Prostate gland (tissue), 2 donors: ENCODE measurements at places on chromosomes 12 and 14. TPM values are rescaled to one million over a fixed set of nuclear protein-coding genes. Genes with fewer than 3 reads are reported as not detected.
A peak's percentile ranks its signal among the peaks of the same experiment; 100 is the strongest.

The FCF1 gene
- total RNA-seq, result 26.0 TPM

- DNase-seq, result no peak
These were observed 50.5 kb downstream of the ADIPOR2 start for GRCh38 chr12:1741154-1741949.

GRCh38 chr14:52312931-52313355 is 1.2 kb upstream of the PTGER2 start:
- DNase-seq, result no peak

The SLC39A9 gene
- total RNA-seq, result 71.5 TPM

- no peak for DNase-seq
These were observed 11.1 kb upstream of the CMAS start for GRCh38 chr12:22034709-22035506.

The SERPINA12 gene
- 0.82 TPM for total RNA-seq

- DNase-seq, result no peak
These were observed 33.3 kb downstream of the STAB2 start for GRCh38 chr12:103620395-103620794.

DNA sequence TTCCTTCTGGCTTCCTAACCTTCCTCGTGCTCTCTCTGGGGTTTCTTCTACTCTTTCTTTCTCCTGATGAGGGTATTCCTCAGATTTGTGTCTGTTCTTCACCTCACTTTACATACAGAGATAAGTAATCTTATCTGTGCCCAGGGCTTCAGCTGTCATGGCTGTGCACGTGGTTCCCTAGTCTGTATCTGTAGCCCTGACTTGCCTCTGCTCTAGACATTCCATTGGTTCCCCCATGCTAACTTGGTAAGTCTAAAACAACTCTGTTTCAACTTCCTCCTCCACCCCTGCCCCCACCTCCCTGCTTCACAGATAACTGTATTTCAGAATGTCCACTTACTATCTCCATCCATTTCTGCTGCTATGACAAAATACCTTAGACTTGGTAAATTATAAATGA is 10.8 kb downstream of the DIP2B start:
- no peak for DNase-seq

DNA sequence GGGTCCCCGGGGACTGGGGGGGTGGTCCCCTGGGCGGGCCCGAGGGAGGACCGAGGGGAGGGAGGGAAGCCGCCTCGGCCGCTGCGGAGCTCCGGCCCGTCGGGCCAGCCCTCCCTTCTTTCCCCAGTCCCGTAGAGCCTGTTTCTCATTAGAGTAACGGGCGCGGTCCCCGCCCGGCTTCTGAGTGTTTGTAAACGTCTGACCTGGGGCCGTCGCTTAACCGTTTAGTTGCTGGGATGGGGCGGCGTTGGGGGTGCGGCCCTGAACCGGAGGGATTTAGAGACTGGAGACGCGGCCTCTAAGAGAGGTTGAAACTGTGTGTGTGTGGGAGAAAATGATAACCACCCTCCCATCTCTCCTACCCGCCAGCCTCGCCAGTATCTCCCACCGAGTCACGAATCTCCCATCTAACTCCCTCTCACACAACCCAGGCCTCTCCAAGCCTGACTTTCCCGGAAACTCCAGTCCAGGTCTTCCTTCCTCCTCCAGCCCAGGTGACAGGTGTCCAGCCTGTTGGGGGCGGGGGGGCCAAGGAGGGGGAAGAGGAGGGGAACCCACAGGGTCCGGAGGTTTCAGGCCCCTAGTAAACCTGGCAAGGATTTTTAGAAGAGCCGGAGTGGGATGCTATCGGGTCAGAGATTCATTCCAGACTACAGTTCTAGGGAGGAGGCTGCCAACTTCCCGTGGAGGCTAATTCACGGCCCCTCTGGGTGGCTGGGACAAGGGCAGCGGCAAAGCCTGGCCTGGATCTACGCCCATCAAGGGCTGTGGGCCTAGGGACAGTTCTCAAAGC is 1.1 kb upstream of the NFATC4 start:
- DNase-seq, result peak; percentile 91

DNA sequence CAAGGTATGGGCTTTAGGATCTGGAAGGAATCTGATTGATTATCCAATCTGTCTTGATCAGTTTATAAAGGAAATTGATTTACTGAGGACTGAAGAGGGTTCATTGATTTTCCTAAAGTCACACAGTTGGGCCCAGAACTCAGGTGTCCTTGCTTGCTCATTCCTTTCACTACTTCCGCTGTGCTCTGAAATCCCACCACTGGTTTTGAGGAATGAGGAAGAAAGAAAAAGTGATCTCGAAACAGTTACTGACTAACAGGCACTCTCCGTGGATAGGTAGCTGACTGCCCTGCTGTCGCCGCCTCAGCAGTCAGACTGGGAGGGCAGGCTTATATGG is at the start of gene FITM1:
Gene FITM1 (plus strand): TSS at position 280 of the 337 bp plus-strand sequence. CDS start 905 bp downstream, outside the sequence.
- DNase-seq, result no peak

DNA sequence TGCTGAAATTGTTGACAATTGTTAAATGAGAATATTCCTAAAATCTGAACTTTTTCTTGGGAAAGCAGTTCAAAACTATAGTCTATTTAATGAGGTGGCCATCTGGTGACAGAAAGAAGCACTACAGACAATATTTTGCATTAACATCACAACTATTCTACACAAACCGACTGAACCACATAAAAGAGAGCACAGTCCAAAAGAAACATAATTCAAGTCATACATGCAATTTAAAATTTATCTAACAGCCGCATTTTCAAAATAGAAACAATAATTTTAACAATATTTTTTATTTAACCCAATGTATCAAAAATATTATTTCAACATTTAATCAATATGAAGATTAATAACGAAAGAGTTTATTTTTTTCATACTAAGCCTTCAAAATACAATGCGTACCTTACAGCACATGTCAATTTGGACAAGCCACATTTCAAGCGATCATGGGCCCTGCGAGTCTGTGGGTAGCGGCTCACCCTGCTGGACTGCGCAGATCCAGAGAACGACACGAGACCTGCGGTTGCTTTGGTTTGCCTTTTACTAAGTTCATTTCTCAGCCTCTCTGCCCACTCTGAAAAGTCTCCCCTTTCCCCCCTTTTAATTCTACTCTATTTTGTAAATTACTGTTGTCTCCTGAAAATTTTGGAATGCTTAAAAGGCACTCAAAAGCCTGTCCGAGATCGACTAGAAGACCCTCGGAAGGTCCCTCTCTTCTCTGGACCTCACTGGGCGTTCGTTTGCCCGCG is 947 bp upstream of the LRRC9 start:
- peak; percentile 17 for DNase-seq

DNA sequence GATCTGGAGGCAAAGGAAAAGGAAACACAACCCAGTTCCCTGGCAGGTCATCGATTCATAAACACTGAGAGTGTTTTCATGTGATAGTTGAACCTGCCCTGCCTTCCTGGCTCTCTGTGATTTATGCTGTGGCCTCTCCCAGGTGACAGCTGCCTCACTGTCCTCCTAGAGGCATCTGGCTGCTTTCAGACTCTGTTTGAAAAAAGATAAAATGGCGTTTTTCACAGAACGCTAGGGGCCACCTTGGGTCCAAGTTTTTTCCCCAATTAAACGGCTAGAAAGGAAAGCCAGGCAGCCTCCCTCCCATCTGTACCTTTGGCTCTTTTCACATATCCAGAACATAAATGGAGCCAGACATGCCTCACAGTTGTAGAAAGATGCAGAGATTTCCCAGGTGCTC is 252.6 kb upstream of the CCDC196 start:
- no peak for DNase-seq

- DNase-seq, result no peak
These were observed 84.4 kb upstream of the NEDD1 start for GRCh38 chr12:96822641-96823040.

GRCh38 chr12:92080911-92081285 is 64.7 kb downstream of the BTG1 start:
- no peak for DNase-seq

The NGB gene
- 0.91 TPM for total RNA-seq

- peak; percentile 65 for DNase-seq
These were observed at the start of gene B3GNT4 for GRCh38 chr12:122203301-122204166. TSS of gene B3GNT4 (plus strand) at chr12:122203709. CDS start at chr12:122204619, 910 bp downstream.

The PRH2 gene
- not detected for total RNA-seq

- no peak for DNase-seq
These were observed 338.6 kb downstream of the PCNX1 start for GRCh38 chr14:71245659-71246361.

- DNase-seq, result no peak
These were observed 34.2 kb downstream of the RTRAF start for GRCh38 chr14:52023518-52023917.

DNA sequence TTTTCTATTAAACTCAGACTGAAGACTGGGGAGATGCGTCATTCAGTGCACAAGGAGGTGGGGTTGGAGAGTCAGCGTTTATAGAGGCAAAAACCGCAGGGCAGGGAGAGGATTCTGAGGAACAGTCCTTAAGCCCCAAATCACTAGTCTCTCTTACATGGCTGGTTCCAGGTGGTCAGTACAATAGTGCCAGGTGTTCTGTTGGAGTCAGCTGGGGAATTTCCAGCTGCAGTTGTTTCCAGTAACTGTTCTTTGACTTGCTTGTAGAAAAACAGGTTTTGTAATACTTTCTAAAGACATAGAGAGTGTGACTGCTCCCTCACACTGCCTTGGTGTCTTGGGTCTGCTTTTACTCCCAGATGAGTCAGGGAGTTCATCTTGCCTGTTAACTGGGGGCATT is 192.2 kb downstream of the TMTC3 start:
- DNase-seq, result peak; percentile 19

DNA sequence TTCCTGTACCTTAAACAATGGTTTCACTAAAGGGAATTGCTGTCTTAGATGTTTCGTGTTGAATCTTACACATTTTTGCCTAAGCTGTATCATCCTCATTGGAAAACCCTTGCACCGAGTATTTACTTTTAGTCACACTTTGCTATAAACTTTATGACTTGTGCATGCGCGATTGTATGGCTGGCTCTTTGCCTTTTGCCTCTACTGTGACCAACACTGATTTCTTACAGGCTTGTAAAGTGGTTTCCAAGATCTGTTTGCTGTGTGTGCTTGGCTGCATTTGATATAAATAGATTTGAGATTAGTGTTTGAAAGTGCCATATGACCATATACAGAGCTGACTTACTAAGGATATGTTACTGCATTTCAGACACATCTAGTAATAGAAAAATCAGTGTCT is 40.5 kb downstream of the RASSF3 start:
- DNase-seq, result peak; percentile 66

The MAP3K9 gene
- total RNA-seq, result 5.3 TPM

The B4GALNT1 gene
- total RNA-seq, result 6.7 TPM

DNA sequence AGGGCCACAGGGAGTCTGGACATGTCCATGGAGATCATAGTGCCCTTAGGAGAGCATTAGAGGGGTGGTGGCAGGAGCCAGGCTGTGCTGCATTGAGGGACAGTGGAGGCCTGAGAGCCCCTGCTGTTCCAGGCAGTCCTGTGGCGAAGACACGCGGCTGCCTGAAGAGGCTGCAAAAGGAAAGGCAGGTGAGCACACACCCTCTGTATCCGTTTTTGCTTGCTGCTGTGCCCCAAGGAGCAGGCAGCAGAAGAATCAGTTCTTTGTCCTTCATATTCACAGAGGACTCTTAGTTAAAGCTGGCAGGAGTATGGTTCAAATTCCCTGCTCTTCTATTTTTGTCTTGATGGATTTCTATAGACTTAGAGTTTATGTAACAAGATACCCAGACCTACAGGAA is 4.5 kb downstream of the SLC35E3 start:
- no peak for DNase-seq

The GALNT6 gene
- 4.6 TPM for total RNA-seq

DNA sequence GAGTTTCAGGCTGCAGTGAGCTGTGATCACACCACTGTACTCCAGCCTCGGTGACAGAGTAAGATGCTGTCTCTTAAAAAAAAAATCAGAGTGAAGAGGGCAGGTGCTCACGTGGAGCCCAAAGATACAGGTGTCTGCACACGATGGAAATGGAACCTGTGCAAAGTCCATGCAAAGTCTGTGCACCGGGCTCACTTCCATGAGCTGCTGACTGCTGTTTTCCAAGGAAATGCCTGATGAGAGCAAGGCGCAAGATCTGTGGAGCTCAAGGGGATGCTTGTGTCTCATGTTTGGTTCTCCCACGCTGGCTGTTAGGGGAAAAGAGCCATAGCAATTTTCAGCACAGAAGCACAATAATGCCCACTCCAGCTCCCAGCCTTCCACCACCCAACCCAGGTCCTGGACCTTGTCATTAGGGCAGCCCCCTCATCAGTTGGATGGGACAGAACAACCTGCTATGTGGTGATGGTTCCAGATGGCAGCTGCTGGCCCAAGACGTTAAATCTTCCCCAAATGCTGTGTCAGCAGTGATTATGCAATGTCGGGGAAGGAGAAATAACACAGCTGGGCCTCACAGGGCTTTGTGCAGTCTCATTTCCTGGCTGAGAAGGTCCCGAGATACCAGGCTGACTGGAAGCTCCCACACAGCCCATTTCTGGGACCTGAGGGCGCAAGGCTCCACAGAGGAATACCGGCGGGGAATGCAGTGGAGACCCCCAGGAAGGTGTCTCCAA is 27.9 kb upstream of the DICER1 start:
- DNase-seq, result no peak

The WIF1 gene
- total RNA-seq, result 45.8 TPM

GRCh38 chr12:26821212-26821701 is 11.7 kb downstream of the ITPR2 start:
- DNase-seq, result no peak

- no peak for DNase-seq
These were observed 14.9 kb upstream of the IRF2BPL start for GRCh38 chr14:77043177-77043983.
